ENCODE measurements at places on chromosomes 5 and 9.

- no peak for DNase-seq
Measured at GRCh38 chr5:174294891-174295620, 249.6 kb downstream of the NSG2 start.

DNA sequence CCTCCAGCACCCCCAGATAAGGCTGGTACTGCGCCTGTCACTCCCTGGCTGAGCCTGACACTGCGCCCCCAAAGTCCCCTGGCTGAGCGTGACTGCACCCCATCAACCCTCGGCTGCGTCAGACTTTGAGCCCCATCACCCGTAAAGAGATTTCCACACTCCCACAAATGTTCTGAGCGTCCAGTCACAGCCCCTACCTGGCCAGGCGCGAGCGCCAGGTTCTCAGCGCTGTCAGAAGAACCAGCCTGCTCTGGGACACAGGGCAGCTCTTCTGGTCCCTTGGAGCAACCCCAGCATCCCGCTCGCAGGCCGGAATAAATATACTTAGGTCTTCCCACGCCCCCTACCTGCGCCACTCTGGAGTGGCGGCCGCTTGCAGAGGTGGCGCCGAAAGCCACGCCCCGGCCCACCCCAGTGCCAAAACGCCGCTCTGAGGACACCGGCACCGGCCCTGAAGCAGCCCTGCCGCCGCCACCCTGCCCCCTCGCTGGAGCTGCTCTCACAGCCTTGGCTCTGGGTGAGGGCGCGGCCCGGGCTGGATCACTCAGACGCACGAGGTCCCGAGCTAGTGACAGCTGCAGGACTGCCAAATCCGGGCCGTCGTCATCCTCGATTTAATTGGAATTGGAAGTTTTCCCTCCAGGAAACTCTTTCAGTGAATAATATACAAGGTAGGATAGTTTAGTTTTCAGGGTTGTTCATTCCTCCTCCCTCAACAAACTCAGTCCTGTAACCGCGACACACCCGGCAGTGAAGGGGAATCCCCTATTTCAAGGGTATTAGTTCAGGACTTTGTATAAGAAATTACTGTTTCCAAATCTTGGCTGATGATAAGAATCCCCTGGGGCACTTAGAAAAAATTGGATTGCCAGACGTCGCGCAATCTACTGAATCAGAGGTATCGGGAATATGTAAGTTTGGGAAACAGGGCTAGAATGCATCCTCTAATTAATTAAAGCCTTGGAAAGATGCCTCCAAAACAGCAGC lies 1.2 kb upstream of the CEMIP2 start:
- DNase-seq, result peak; percentile 54

DNA sequence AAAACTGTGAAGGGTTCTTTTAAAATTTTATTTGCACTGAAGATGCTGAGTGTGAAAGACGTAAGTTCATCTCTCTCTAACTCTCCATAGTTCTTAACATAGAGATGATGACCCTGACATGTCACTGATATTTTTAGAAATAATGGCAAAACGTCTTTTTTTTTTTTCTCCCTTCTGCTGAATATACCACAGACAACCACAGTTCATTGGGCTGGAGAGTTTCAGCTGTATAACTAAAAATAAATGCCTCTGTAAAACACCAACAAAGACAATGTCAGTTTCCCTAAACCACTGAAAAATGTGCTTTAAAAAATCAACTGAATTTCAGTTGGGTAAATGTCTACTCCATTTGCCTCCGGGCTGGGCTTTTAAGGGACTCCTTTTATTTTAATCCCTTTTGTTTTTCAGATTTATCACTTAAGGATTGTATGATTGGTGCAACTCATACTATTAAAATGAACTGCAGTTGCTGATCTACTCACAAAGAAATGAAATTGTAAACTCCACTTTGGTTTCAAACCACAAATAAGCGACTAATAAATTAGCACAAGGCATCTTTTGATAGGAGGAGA lies 830.9 kb upstream of the WWC1 start:
- no peak for DNase-seq

- DNase-seq, result no peak
Measured at GRCh38 chr5:157761690-157762621, 18.4 kb downstream of the LSM11 start.

Measured in stimulated activated CD4-positive, alpha-beta T cell treated with anti-CD3 and anti-CD28 coated beads, Interleukin-12 subunit alpha, Interleukin-12 subunit beta, amount 100 ng/mL, for 4 hours (primary cell).